ENCODE measurements at places on chromosomes 12 and 14. TPM values are rescaled to one million over a fixed set of nuclear protein-coding genes. Genes with fewer than 3 reads are reported as not detected.

SAMD15 gene
- 2.5 TPM for total RNA-seq

RAB15 gene
- total RNA-seq: 18.6 TPM

GAS2L3 gene
- 7.1 TPM for total RNA-seq

CCDC175 gene
- not detected for total RNA-seq

SLC6A12 gene
- total RNA-seq: 0.68 TPM

RNF212B gene
- total RNA-seq: not detected

PLD4 gene
- 0.05 TPM for total RNA-seq

DUSP6 gene
- total RNA-seq: 10.8 TPM

CELA1 gene
- not detected for total RNA-seq

DAO gene
- not detected for total RNA-seq

PARP2 gene
- total RNA-seq: 22.7 TPM

KRT3 gene
- 0.03 TPM for total RNA-seq

PLA2G1B gene
- total RNA-seq: not detected

CALCOCO1 gene
- total RNA-seq: 19.2 TPM

CIROP gene
- total RNA-seq: not detected

OR4K5 gene
- not detected for total RNA-seq

ANG gene
- 11.3 TPM for total RNA-seq

SMIM41 gene
- total RNA-seq: not detected

GLT8D2 gene
- total RNA-seq: 0.20 TPM

EEF1AKMT3 gene
- total RNA-seq: 5.0 TPM

RHOJ gene
- total RNA-seq: not detected

RNASE7 gene
- 0.07 TPM for total RNA-seq

FAM222A gene
- total RNA-seq: 5.7 TPM

Measured in A549 treated with Hydrocortisone at 1 μM for 4 hours (cell line).